Midbrain (tissue), 1 donor: ENCODE measurements at places on chromosomes 6 and 20.

GRCh38 chr6:70166088-70166958 lies 136.6 kb downstream of the COL9A1 start:
- peak; percentile 39 for DNase-seq

GRCh38 chr6:129189266-129189665 lies 306.3 kb downstream of the LAMA2 start:
- no peak for DNase-seq

DNA sequence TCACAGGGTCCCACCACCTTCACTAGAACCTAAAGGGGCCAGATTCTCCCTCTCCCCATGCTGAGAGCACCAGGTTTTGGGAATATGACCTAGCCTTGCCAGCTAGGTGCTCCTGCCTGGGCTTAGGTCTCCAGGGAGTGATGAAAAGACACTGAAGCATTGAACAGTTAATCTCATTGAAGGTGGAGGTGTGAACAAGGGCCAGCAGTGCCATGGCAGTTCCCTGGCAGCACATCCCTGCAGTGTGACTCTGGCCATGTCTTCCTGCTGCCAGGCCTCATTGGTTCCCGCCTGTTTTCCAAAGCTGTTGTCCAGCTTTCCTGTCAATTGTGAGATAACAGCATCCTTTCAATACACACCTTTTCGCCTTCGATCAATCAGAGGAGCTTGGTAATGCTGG lies 10.9 kb downstream of the PPIL6 start:
- DNase-seq: no peak

DNA sequence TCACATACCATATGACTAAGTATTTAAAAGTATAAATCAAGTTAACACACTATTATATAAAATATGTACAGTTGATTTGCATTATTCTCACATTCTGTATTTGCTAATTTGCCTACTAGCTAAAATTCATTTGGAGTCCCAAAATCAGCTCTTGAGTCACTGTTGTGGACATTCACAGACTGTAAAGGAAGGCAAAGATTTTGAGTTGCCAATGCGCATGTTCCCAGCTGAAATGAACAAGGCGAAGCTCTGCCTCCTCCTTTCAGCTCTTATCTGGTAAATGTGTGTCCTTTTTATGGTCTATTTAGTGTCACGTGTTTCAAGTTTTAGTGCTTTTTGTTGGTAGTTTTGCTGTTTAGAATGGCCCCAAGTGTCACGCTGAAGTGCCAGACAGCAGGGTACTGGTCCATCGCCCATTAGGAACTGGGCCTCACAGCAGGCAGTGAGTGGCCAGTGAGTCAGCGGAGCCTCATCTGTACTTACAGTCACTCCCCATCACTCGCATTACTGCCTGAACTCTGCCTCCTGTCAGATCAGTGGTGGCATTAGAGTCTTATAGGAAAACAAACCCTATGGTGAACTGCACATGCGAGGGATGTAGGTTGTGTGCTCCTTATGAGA lies 87.2 kb upstream of the ADTRP start:
- no peak for DNase-seq

GRCh38 chr6:118627724-118628123 lies 23.7 kb downstream of the CEP85L start:
- no peak for DNase-seq

DNA sequence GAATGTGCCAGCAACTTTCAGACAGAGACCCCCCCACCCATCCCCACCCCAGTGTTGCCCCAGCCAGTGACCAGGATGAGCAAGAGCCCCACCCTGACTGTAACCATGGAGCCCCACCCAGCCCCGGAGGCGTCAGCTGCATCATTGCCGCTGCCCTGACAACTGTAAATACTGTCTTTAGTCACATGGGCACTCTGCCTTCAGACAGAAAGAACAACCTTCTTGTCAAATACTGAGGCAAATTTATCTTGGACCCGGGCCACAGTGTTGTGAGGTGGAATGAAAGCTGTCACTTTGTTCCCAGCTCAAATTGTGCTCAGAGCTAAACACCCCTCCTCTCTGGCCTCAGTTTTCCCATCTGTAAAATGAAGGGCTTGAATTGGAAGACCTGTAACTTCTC lies 23.7 kb downstream of the MOCS3 start:
- no peak for DNase-seq

DNA sequence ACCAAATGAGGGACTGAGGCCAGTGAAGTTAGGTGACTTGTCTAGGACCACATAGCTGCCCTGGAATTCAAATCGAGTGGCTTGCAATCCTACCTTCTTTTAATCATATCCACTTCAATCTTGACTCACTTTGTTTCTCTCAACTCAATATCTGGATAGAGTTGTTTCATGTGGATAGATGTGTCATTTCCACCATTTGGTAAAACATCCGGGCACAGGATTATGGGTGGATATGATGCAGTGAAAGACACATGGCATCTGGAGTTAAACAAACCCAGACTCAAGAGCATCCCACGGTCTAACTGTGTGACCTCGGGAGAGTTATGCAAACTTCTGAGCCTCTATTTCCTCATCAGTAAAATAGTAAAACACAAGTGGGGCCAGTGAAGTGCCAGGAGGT lies 103.6 kb upstream of the CNKSR3 start:
- DNase-seq: no peak

- no peak for DNase-seq
These were observed 70.4 kb downstream of the ENPP1 start for GRCh38 chr6:131877999-131878789.

DNA sequence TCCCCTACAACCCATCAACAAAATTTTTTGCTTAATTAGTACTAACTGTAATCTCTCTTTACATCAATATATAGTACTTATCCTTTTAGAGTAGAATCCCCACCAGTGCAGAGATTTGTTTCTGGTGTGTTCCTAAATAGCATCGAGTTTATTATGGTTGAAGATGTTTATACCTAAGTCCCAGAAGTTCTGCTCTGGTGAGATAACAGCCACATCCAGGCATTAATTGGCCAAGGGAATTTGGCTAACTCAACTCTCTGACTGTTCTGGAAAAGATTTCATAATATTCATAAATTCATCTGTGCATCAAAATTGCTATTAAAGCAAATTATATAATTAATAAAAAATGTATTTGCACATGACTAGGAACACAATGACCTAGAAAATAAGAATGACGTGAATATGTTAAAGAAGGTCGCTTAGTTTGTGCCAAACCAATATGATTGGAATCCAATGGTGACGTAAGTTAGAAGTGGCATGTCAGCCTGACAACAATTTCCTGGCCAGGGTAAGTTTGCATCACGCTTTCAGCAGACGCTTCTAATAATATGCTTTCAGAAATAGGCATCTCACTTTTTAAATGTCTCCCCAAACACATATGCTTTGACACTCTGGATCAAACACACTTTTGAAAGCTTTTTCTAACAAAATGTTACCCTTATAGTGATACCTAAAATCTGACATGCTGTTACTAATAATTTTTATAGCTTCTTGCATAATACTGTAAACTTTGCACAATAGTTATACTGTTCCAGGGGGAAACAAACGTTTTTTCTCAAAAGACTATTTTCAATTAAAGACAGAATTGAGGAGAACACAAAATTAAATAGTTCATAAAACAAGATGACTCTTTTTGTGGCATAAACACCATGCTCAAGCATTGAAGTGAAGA lies 236.7 kb downstream of the TENT5A start:
- no peak for DNase-seq

- peak; percentile 14 for DNase-seq
These were observed 82.3 kb upstream of the RIPOR2 start for GRCh38 chr6:25017932-25018567.

DNA sequence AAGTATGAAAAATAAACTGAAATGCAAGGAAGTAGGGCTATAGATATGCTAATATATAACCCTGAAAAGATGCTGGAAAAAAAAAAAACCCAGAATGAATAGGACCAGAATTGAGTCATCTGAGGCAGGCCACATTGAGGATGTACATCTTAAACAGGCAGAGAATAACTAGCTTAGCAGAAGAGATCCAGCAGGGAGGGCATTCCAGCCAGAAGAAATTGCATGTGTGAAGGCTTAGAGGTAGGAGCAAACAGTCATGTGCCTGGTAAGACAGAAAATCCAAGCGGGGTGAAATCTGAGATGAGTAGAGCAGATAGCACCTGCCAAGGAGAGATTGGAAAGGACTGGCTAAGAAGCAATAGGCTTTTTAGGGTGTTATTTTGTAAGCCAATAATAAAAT lies 2.6 kb downstream of the COL19A1 start:
- no peak for DNase-seq

DNA sequence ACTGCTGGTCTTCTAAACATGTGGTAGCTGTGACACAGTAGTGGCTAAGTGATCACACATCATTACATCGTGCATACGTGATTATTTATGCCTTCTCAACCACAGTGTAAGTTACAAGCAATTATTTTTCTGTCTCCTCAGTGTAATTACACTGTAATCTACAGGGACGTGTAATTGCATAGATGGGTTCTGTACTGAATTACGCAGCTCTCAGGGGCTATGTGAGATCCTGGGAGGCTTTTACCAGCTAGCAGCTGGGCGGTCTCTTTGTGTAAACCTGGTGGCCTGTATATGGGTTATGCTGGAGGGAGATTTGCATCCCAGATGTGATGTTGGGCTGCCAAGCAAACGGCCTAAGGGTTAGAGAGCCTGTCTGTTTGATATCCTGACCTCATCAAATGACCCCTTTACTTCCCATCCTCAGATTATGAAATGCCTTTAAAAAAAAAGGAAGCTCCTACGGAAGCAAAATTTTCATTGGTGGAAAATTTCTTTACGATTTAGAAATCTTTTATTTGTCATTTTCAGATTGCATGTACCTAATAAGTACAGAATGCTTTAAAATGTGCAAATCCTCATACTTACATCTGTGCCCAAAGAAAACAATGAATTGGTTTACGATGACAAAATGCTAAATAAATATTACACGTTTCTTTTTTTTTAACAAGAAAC lies 402.8 kb upstream of the JAG1 start:
- DNase-seq: no peak

DNA sequence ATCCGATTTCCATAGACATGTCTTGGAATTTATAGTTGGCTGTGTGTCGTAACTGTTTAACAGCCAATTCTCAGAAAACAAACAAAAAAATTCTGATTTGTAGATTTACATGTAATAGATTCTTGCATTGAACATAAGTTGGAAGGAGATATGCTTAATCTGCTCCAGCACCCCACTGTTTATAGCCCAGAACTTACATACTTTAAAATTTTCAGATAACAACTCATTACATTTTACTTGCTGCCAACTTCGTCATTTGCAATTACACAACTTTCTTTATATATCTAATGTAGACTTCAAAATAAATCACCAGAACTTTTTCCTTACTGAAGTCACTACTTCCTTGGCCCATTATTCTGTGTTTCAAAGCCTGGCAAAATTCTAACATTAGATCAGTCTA lies 472.3 kb upstream of the EYS start:
- no peak for DNase-seq

DNA sequence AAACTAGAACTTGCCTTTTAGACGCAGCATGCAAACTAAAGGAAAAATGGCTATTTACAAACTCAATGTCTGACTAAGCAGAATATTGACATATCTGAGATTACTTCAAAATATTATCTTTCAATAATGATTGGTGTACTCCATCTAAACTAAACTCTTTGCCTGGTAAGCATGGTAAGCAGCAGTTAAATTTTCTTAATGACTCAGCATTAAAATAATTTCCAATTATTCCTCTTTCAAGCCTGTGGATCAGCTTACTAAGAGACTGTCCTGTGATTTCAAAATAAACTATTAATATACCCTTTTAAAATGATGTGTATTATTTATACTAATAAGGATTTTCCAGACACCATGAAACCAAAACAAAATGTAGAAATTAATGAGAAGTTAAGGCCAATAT lies 226.8 kb upstream of the THEMIS start:
- no peak for DNase-seq

DNA sequence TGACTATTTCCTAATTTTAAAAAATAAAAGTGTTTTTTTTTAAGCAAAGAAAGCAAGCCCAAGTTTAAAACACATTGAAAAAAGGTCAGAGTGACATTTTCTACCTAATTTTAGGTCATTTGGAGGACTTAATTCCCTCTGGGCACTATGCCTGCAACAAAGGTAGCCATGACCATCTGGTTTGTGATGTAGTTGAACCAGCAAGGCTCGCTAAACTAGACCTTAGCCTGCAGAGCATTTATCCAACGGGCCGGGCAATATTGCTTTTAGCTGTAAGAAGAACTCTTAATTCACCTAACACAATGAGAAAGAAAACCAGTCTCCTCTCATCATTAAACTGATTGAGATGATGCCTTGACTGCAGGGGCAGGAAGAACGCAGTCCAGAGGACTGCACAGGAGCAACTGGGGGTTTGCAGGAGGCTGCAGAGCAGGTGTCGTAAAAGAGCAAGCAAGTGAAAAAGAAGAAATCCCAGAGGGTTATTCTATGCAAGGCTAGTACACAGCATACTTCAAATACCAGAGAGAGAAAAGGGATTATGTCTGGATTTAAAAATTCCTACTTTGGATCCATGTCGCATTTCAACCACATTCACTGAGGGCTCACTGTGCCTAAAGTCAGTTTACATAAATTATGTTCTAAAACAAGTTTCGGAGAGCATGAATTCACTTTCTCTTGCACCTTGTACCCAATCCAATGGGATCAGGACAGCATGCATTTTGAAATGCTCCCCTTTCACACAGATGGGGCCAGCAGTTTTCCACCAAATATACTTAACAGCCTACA lies 12.8 kb downstream of the TRAF3IP2 start:
- DNase-seq: no peak

DNA sequence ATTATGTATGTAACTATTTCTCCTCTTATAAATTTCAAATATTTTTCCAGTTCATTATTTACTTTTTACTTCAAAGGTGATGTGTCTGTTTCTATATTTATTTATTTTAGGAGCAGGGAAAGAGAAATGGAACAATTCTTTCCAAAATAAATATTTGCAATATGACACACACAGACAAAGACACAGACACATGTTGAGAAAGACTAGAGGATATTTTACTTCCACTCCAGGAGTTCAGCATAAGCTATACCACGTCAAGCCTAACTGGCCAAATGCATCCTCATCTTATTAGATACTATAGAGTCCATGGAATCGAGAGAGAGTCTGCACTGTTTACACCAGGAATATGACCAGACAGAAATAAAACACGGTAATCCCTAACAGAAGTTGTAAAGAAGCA lies 13.3 kb downstream of the RALGAPA2 start:
- no peak for DNase-seq

DNA sequence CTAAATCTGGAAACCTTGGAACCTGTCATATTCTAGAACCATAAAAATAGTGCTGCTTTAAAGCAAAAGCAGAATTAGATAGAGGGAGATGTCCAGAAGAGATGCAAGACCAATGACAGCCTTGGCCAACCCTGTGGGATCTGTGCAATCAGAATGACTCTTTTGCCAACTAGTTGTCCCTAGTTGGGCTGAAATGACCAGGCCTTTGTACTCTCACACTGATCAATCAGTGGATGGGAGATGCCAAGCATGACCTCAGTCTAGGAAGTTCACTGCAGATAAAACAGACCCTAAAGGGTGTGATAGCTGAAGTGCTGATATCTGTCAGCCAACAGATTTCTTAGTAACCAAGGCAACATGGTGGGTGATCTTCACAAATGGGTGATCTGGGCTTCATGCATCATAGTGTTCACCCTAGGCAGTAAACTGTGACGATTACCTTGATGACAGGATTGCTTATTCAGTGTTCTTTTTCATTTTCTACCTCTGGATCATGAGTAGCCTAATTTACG lies 52.1 kb downstream of the BCKDHB start:
- DNase-seq: no peak
